NCI-H1048 (cell line): ENCODE measurements at places on chromosomes 1 and 21.
A peak's percentile ranks its signal among the peaks of the same experiment; 100 is the strongest.

- DNase-seq, result no peak
Observed at GRCh38 chr1:71324671-71325267, 243.9 kb upstream of the ZRANB2 start.

GRCh38 chr1:183893561-183894289 lies 88.8 kb downstream of the RGL1 start:
- peak; percentile 99 for DNase-seq

DNA sequence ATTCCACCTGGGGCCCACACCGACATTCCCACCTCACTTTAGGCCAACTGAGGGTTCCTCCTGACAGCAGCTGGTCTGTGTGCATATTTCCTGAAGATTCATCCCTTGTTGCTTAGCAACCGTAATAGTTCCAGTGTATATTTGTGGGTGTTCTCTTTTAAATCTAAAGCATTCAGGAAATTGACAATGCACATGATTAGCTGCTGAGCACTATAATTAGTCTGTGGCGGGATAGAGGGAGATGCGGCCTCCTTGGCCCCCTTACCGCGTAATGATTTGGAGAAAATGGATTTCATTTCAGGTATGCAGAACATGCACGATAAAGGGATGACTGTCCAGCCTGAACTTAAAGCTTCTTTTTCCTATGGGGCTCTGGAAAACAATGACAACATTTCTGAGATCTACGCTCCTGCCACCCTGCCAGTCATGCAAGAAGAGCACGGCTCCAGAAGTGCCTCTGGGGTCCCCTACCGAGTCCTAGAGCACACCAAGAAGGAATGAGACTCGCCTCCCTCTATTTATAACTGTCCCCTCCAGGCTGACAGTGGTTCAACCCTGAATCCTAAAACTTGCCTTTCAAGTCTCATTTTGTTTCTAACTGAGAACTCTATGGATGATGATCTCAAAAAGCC lies 33.8 kb upstream of the RCAN3 start:
- no peak for DNase-seq

DNA sequence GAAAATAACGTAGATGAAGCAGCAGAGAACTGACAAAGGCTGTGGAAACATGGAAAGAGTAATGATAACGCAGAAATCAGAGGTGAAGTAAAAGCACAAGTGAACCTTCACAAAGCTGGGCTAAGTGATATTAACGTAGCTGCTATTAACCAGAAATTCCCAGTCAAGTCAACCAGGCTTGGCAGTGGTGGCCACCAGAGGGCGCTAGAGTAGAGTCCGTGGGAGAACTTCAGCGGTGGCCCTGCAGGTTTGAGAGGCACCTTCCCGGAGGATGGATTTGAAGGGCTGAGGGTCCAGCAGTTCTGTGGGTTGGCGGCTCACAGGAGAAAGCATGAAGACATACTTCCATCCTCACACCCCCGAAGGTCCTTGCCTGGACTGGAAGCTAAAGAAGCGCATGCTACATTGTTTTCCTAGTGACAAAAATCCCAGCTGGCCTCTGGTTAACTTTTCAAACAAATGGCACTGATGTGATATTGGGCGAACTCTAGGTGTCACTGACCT lies 81.7 kb upstream of the ZNF648 start:
- peak; percentile 89 for DNase-seq

- no peak for DNase-seq
Observed at GRCh38 chr1:119531606-119532323, 24.8 kb downstream of the HSD3B1 start.

DNA sequence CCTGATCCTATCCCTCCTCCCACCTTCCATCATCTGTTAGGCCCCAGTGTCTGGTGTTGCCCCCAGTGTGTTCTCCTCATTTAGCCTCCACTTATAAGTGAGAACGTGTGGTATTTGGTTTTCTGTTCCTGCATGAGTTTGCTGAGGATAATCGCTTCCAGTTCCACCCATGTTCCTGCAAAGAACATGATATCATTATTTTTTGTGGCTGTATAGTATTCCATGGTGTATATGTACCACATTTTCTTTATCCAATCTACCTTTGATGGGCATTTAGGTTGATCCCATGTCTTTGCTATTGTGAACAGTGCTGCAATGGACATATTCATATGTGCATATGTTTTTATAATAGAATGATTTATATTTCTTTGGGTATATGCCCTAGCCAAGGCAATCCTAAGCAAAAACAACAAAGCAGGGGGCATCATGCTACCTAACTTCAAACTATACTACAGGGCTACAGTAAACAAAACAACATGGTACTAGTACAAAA lies 142.9 kb downstream of the TNFSF18 start:
- DNase-seq, result no peak

GRCh38 chr1:94596260-94596659 lies 54.7 kb upstream of the F3 start:
- DNase-seq, result no peak

- no peak for DNase-seq
Observed at GRCh38 chr1:52727114-52727586, 897 bp downstream of the ZYG11B start.

DNA sequence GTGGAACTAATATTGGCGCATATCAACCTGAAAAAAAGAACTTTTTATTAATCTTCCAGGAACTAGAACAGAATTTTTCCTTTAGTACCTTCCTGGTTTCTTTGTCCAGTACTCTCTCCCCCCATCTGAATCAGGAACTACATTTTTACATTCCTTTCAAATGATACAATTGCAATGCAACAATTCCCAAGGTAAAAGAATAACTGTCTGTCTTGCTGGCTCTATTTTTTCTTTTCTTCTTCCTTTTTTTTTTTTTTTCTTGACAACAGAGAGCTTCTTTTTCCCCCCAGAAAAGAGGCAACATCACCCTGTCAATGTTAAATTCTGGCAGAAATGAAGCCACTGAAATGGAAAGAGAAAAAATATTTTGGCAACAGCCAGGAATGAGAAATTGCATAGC lies 4.5 kb upstream of the CD101 start:
- no peak for DNase-seq

DNA sequence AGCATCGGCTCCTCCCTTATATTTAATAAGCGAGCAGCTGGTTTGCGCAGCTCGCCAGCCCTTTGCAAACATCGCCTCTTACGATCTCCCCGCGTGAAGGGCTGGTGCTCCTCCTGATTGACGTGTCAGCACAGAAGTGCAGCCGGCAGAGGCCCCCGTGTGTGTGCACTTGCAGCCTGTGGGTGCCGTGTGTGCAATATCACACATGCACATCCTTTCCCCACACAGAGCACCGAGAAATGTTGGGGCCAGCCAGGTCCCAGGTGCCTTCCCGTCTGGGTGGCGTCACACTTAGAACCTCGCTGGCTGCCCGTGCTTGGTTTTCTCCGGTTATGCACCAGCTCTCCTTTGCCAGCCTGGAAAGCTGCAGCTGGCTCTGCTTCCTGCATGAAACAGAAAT lies 126.6 kb upstream of the AJAP1 start:
- no peak for DNase-seq

DNA sequence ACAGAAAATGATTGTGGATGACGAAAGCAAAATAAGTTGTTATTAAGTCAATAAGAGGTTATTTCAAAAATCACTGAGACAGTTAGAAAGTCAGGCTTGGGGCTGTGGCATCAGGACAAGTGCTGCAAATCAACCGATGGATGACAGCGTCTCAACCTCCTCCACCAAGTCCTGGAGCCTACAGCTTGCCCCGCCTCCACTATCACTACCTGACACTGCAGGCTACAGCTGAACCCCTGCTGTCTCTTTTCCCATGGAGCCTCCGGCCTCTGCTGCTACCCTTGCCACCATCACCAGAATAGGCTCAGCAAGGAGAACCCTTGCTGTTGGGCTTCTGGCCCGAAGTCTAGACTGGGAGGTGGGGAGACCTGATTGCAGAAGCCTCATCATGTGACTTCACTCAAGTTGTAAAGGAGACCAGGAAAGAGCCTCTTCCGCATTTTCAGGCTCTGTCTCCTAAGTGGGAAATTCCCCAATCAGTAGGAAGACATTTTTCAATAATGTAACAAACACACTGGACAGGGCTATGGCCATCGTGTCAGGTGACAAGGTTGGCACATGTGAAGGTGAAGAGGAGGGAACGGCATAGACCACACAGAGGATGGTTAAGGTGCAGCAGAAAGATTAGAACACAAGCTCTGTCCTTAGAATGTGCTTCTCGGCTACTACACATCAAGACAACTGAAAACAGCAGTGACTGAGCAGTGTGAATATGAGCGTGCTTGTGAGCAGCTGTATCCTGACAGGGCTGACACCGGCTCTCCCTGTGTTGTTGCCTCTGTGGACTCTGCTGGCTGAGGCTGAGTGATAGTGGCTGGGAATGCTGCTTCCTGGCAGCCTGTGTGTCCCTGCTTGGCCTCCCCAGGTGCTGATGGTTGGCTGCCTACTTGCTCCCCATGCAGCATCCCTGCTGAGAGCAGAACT lies 660.7 kb downstream of the PTPRU start:
- DNase-seq, result no peak

DNA sequence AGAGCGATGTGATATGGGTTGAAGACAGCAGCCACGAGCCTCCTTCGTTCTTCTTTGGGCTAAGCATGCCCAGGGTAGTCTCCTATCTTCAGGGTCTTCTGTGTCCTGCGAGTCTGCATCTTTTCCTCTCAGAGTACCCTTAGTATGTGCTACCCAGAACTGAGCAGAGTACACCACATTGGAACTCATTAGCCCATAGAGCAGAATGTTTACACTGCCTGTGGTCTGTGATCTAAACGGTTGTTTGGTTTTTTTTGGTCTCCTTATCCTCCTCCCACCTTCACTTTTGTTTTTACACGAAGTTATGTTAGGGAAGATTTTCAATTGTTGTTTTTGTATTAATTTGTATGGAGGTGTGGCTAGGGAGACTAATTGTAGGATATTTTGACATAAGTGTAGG lies 126.4 kb downstream of the NEK7 start:
- DNase-seq, result no peak

DNA sequence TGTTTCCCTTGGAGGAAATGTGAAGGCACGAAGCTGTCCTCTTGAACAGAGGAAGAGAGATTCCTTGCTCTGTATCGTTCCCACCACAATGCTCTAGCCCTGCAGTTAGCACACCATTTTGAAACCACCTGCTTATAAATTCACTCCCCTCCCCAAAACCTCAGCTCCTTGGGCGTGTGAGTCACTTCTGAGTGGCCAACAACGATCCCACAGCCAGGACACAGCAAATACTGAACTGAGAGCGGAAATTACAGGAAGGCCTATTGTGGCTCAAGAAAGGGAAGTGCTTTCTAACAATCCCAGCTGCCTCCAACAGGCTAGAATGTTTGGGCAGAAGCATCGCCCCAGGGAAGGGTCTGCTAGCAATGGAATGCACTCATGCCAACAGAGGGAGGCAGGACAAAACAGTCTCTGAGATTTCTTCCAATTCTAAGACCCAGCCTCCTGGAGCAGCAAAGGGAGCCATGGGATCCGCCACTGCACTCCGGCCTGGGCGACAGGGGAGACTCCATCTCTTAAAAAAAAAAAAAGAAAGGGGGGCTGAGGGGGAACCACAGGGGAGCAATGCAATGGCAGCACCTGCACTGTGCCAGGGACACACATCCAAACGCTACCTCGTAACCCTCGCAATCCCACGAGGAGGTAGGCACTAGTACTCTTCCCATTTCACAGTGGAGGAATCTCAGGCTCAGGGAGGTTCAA lies 1.9 kb downstream of the TMEM53 start:
- no peak for DNase-seq

DNA sequence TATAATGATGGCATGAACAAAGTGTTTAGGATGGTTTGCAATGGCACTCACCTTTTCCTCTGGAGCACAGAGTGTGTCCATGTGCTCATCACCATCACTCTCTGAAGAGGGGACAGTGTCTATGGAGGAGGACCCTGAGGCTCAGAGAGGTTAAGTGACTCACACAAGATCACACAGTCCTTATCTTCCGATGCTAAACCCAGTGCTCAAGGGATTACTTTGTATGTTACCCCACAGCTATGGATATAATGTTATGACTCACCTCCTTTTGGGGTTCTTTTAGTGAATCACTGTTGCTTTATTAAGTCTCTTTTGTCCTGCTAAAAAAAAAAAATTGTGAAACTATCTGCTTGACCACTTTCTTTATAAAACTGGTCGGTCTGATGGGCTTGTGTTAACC lies 67.6 kb downstream of the TENT5C start:
- no peak for DNase-seq

DNA sequence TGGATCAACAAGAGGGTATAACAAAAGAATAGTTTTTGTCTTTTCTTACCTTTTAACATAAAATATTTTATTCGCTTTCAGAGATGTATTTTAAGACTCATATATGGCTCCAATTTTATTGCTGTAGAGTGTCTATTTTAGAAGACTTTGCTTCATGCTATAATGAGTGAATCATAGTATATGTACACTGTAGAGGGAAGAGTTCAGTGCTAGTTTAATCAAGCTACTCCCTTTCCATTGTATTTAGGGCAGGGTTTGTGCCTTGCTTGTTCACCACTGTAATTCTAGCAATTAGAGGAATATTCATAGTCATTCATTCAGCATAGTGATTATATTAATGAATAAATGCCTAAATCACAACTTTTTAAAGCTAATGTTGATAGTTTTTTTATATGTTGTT lies 78.8 kb downstream of the CEP350 start:
- no peak for DNase-seq

GRCh38 chr1:199751506-199751905 lies 276.0 kb upstream of the NR5A2 start:
- no peak for DNase-seq

DNA sequence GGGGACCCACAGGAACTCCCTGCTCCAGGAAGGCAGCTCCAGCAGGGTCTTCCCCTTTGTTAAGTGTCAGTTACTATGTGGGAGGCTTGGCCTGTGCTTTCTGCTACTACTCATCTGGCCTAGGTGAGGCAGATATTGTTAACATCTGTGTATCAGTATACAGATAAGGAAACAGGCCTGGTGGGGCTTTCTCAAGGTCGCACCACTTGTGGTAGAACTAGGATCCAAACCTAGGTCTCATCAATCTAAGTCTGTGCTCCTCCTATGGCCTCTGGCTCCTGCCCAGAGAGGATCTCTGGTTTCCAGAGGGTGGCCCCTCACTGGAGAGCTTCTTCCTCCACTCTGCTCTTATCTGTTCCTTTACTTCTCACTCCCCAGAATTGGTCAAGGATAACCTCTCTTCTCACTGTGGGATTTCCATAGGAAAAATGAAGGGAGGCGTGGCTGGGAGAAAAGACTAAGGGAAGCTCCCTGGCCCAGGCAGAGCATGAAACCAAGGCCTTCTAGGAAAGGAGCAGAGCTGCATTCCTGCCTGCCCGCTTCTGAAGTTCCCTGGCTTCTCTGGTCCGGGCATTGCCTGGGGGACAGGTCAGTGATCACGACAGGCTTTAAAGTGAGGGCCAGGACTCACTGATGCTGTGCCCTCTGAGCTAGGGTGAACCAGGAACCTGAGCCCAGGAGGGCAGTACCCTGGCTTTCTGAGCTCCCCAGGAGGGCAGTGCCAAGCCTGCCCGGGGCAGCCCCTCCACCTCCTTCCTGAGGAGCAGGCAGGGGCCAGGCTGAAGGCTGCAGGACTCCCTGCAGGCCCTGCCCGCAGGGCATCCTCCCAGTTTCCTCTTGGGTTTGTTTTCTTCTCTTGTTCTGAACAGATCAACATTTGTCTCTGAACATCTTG lies 5.8 kb downstream of the KCNC4 start:
- DNase-seq, result no peak
